ENCODE measurements at places on chromosomes 16 and 17. TPM values are rescaled to one million over a fixed set of nuclear protein-coding genes. Genes with fewer than 3 reads are reported as not detected.

CD300LB gene
- not detected for total RNA-seq

TMEM106A gene
- 7.5 TPM for total RNA-seq

PER1 gene
- 52.5 TPM for total RNA-seq

SNX20 gene
- total RNA-seq = not detected

SPATA33 gene
- total RNA-seq = 5.7 TPM

NEK8 gene
- total RNA-seq = 34.3 TPM

SEPTIN1 gene
- not detected for total RNA-seq

CDRT15L2 gene
- total RNA-seq = not detected

PPY gene
- total RNA-seq = not detected

CHST5 gene
- not detected for total RNA-seq

ERAL1 gene
- total RNA-seq = 102 TPM

GFAP gene
- total RNA-seq = 0.53 TPM

SMURF2 gene
- total RNA-seq = 45.3 TPM

TP53TG3F gene
- total RNA-seq = not detected

GPR139 gene
- total RNA-seq = not detected

CLEC10A gene
- total RNA-seq = not detected

BCL6B gene
- 0.18 TPM for total RNA-seq

OR2C1 gene
- total RNA-seq = not detected

KRTAP4-1 gene
- not detected for total RNA-seq

KRT35 gene
- total RNA-seq = not detected

OTOP2 gene
- total RNA-seq = not detected

OR1A1 gene
- total RNA-seq = not detected

ZSCAN10 gene
- total RNA-seq = not detected

PTGES3L gene
- total RNA-seq = 0.29 TPM

TMEM98 gene
- total RNA-seq = 206 TPM

TEX14 gene
- total RNA-seq = not detected

TAC4 gene
- not detected for total RNA-seq

TP53TG3C gene
- not detected for total RNA-seq

LGALS9B gene
- not detected for total RNA-seq

PRCD gene
- total RNA-seq = not detected

NKD1 gene
- not detected for total RNA-seq

C16orf92 gene
- total RNA-seq = not detected

KREMEN2 gene
- not detected for total RNA-seq

DPH1 gene
- 30.1 TPM for total RNA-seq

B4GALNT2 gene
- total RNA-seq = not detected

KCNH6 gene
- total RNA-seq = not detected

SLC47A1 gene
- total RNA-seq = 0.86 TPM

KRT27 gene
- total RNA-seq = not detected

USP6 gene
- total RNA-seq = 0.18 TPM

LITAFD gene
- not detected for total RNA-seq

CCL11 gene
- total RNA-seq = not detected
